Chondrocyte (in vitro differentiated cells): ENCODE measurements at places on chromosomes 6 and 20.

- no peak for DNase-seq
Measured at GRCh38 chr6:15628499-15629131, 34.2 kb downstream of the DTNBP1 start.

- DNase-seq = no peak
Measured at GRCh38 chr20:14855171-14855570, 517.8 kb upstream of the FLRT3 start.

DNA sequence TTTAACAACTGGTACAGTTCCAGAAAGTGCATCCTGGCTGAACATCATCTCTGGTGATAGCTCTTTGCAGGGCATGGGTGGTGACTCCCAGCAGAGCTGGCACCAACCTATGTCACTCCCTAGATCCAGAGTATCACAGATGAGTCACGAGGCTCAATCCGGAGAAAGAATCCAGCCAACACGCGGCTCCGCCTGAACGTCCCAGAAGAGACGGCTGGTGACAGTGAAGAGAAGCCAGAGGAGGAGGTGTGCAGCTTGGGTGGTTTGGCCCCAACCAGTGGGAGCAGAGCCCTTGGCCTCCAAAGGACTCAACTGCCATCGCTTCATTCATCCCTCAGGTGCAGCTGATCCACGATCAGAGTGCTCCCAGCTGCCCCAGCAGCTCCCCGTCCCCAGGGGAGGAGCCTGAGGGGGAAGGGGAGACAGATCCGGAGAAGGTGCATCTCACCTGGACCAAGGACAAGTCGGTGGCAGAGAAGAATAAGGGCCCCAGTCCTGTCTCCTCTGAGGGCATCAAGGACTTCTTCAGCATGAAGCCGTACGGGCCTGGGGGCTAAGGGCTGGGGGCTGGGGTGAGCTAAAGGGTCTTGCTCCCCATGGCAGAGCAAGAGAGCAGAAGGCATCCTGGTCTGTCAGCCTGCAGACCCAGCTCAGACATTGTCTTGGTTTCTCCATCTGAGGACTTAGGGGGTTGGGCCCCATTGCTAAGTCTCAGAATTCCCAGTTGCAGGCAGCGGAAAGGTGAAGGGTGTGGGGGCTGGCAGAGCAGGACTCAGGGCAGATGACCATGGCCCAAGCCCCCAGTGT is 27.2 kb downstream of the SLC12A5 start:
- DNase-seq = no peak

DNA sequence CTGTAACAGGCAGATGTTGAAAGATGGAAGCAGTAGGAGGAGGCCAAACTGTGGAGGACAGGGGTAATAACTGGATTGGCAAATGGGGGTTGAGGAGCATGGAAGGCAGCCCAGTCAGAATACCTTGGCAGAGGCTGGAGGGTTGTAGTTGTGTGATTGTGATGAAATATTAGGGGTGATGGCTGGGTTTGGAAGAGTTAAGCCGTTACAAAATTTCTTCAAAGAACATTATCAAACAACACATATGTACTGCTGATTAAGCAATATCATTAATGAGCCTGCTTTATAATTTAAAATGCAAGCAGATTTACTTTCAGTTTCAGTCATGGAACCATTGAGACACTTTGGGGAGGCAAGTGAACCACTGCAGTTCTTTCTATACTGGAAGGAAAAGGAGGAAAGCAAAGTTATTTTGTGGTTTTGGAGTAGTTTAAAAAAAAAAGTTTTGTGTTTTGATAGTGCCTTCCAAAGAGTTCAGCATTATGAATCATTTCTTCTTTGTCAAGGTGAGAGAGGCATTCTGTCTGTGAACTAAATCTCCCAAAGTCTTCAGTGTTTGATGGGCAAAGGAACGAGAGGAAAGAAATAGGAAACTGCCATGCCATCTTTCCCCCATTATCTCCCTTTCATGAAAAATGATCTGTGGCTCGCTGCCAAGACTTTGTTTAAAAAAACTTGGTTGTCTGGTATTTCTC is 20.7 kb downstream of the FOXO3 start:
- DNase-seq = no peak

- DNase-seq = no peak
Measured at GRCh38 chr6:8000188-8000596, 64.0 kb downstream of the BLOC1S5 start.

- DNase-seq = no peak
Measured at GRCh38 chr6:143468026-143468425, 17.4 kb downstream of the PEX3 start.

- no peak for DNase-seq
Measured at GRCh38 chr20:3687655-3688054, 5.8 kb upstream of the ADAM33 start.
